ENCODE measurements at places on chromosomes 4 and X.
A peak's percentile ranks its signal among the peaks of the same experiment; 100 is the strongest.

- no peak for ATAC-seq
These were observed 242.4 kb downstream of the FBXW7 start for GRCh38 chr4:152293527-152293926.

- no peak for ATAC-seq
These were observed 599.7 kb downstream of the ARAP2 start for GRCh38 chr4:35644591-35644990.

DNA sequence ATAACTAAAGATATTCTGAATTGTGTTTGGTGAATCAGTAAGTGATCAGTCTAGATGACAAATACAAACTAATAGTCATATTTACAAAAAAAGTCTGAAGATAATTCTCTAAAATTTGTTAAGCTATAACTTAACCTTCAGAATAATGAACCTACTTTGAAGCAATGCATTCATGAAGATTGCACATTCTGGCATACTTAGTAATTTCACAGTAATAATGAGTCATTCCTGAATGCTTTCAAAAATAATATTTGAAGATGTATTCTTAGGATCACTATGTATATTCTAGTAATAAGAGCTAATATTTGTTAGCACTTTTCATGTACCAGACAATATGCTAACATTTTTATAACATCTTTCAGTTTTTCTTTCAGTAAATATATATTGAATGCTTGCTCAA, 756.7 kb upstream of the SLIT2 start:
- ATAC-seq = no peak

- ATAC-seq = no peak
These were observed 3.8 kb upstream of the RPS6KA3 start for GRCh38 chrX:20270562-20270890.

DNA sequence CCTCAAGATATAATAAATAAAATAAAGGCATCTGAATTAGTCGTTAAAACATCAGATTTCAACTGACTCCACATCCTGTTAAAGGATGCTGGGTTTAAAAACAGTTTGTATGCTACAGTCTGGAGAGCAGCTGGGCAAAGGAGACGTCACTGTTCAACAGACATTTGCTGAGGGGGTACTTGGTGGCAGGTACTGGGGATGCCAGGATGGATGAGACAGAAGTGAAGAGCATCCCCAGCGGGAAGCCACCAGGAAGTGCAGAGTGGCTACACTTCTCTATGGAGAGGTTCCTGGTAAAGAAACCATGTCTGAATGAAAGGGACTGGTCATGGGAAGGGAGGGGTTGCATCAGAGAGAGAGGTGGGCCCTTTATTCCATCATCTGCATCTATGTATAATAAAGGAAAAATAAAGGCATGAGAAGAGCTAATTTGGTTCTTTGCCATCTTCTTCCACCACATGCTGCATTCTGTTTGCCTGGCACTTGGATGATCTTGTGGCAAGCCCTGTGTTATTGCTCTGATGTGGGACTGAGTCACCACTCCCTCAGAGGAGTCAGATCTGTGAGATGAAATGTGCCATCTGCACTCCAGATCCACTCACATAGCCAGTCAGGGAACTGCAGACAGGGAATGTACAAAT, 145.0 kb downstream of the SOWAHB start:
- no peak for ATAC-seq

DNA sequence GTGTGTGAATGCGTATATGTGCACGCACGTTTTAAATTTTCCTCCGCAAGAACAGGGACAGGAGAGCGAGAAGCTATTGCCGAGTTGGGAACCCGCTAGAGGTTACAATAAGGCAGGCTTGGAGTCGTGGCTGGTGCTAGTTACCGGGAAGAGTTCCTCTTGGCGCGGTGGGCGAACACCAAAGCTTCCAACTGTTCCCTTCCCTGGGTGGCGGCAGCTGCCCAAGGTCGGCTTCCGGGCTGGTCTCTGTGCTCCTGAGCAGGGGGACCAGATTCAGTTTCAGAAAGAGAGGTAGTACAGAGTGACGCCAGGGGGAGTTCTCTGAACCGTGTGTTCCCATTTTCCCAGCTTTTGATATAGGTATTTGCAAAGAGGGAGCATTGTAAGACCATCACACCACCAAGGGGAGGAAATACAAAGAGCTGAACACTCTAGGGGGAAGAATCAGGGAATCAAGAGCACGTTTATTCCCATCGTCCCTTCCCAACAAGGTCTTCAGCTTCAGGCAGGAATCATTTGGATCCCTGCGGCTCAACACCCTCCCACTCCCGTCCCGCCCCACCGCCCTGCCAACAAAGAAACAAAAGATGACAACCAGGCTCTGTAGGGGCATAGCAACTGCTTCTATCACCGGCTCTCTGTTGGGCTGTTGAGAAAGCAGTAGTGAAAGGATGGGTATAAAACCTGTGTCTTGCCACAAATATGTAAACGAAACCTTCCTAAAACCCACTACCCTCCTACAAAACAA, 113.6 kb upstream of the TEX13C start:
- ATAC-seq = no peak

DNA sequence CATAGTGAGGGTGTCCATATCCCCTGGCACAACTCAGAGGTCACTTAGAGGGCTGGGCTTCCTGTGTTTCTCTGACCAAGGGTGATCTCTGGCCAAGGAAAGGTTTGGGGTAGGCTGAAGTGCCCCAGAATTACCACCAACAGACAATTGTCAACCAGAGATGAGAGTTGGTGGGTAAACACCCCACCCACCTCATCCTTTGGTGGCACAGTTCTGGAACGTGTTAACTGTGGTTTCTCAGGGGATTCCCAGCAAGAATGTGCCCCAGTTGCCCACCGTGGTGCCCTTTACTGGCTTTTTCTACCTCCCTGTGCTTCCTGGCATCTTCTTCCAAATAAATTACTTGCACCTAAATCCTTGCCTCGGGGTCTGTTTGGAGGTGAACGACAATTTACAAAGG, 17.1 kb downstream of the GRPR start:
- ATAC-seq = no peak

- no peak for ATAC-seq
These were observed 62.7 kb upstream of the GRID2 start for GRCh38 chr4:92241094-92241493.

GRCh38 chrX:41921492-41922430, 1.6 kb downstream of the CASK start:
- no peak for ATAC-seq

DNA sequence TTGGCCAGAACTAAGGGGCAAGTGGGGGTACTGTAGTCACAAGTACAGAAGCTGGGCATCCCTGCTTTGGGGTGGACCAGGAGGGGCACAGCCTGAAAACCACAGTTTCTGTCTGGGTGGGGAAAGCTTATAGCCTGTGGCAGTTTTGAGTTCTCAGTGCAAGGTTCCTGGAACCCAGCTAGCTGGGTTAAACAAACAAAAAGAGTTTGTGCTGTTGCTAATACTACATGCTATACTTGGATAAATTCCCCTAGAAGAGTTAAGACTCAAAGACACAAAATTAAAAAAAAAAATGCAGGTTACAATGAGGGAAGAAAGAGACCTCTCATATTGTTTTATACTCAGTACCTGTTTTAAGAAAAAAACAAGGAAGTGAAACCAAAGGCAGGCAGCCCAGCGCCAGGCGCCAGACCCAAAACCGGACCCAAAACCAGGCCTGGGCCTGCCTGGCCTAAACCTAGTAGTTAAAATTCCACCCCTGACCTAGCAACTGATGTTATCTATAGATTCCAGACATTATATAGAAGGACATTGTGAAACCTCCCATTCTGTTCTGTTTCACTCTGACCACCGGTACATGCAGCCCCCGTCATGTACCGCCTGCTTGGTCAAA, 50.8 kb downstream of the SLC2A9 start:
- ATAC-seq = peak; percentile 87

GRCh38 chr4:182140547-182140946, 102.7 kb upstream of the TENM3 start:
- no peak for ATAC-seq
